Fibroblast of skin of abdomen (primary cell): ENCODE measurements at places on chromosomes 4 and X.

- DNase-seq = peak; percentile 1
Measured at GRCh38 chr4:135552131-135552530, 1350.5 kb upstream of the PABPC4L start.

DNA sequence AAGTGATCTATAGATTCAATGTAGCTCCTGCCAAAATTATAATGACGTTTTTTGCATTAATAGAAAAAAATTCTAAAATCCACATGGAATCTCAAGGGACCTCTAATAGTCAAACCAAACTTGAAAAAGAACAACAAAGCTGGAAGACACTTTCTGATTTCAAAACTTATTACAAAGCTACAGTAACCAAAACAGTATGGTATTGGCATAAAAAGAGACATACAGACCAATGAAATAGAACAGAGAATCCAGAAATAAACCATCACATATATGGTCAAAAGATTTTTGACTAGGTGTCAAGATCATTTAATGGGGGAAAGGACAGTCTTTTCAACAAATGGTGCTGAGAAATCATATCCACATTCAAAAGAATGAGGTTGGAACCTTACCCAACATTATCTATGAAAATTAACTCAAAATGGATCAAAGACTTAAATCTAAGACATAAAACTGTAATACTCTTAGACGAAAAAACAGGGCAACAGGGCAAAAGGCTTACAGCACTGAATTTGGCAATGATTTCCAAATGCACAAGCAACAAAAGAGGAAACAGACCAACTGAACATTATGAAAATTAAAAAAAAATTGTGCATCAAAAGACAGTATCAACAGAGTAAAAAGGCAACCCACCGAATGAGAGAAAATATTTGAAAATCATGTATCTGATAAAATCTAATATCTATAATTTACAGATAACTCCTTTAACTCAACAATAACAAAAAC, 3.9 kb downstream of the FBXO8 start:
- DNase-seq = no peak

DNA sequence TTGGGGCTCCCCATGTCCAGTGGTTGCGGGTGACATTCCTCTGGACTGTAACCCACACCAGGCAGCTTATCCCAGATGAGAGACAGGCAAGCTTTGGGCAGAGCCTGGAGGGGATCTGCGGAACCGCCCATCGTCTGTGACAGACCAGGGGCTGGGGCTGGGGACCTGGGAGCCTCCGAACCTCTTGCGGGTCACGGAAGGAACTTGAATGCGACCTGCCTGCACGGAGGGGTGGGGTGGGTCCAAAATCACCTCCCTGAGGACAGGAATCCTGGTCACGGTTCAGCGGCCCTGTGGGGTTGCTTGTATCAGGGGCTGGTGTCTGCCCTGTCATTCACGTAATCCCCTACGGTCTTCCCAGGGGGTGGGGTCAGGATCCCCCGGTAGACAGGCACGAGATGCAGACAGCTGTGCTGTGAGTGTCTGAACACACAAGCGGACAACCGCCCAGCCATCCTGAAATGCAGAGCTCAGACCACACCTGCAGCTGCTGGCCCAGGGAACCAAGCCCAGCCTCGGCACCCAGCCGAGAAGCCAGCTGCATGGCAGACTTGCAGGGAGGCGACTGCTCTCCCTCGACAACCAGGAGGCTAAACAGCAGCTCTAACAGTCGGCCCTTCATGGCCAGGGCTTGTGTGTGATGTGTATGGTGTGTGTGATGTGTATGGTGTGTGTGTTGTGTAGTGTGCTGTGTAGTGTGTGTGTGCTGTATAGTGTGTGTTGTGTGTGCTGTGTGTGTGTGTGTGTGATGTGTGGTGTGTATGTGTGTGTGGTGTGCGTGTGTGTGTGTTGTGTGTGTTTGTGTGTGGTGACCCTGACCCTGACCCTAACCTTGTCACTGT, 105.9 kb upstream of the ADRA2C start:
- DNase-seq = no peak

DNA sequence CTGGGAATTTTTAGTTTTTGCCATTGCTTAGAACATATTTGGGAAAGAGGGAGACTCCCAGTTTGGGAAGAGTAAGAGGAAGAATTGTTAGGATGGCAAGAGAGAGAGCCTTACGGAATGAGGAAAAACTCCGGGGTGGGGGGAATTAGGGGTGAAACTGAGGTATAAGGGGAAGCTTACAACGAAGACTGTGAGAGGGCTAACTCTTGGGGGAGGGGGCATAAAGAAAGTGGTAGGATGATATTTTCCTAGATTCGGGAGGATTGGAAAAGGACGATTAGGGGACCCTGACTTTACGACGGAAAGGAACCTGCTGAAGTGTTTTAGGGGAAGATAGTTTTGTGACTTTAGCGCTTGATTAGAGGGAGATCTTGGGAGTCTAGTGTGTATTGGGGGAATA, 86.2 kb upstream of the HPRT1 start:
- DNase-seq = no peak

DNA sequence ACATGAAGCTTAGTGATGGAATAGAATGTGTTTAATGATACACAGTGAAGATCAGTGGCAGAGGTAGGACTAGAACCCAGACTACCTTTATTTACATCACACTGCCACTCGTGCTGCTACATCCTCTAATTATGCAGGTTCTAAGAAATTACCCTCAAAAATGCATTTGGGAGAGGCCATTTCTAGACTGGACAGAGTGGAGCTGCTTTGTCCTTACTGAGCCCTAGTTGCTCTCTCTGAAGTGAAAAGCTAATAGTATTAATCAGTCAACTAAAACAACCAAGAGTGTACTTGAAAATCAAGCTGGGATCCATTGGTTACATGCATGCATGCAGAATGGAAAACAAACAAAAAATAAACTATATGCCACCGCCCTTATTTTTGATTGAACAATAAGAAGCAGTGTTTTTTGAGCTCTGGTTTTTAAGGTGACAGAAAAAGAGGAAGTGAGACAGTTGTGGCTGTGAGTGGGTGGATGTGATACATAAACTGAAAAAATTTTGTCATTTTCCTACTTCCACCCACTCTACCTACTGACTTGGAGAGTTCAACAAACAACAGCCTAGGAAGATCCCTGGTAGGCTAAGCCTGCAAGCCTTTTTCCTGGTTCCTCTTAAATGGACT, 6.8 kb upstream of the VSIG4 start:
- no peak for DNase-seq

- DNase-seq = no peak
Measured at GRCh38 chrX:70322784-70323183, 32.9 kb downstream of the KIF4A start.

- no peak for DNase-seq
Measured at GRCh38 chr4:180578175-180578574, 1665.0 kb upstream of the TENM3 start.

DNA sequence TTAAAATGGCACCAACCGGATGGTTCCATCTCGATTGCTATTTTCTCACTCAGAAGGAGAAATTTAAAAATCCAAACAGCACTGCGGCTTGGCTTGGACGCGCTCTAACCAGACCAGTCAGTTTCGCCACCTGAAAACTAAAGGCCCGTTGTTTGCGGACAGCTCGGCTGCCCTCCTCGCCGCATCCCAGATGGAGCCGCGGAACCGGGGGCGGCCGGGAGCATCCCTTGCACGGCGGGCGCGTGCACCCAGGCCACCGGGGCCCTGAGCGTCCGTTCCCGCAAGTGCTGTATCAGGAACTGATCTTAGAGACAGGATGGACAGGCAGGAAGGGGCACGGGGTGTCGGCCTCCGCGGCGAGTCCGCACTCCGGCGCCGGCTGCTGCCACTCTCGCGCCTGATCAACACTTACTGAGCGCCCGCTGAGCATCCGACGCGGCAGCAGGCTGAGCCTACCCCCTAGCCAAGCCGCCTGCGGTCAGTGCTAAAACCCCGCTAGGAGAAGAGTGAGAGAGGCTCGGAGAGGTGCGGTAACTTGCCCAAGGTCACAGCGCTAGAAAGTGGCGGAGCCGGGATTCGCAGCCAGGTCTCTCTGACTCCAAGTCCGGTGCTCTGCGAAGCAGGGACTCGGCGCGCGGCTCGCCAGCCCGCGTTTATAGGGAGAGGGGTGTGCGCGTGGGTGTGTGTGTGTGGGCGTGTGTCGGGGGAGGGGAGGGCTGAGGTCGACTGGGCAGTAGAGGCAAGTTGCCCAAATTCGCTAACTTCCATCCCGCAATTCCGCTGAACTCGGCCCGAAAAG, at the start of gene CITED1:
Gene CITED1 (minus strand): TSS at position 629 of the 799 bp plus-strand sequence. CDS start 3,045 bp downstream, outside the sequence.
- DNase-seq = no peak
